Progenitor cell of endocrine pancreas (in vitro differentiated cells): ENCODE measurements at places on chromosomes 1 and 21.

- H3K4me1 ChIP-seq, result no peaks in the 10 kb centered on the region
- no peak overlapping the region for H3K27ac ChIP-seq
- no peak overlapping the region for H3K4me3 ChIP-seq
Observed at GRCh38 chr1:50832167-50832566, 127.9 kb downstream of the FAF1 start.

DNA sequence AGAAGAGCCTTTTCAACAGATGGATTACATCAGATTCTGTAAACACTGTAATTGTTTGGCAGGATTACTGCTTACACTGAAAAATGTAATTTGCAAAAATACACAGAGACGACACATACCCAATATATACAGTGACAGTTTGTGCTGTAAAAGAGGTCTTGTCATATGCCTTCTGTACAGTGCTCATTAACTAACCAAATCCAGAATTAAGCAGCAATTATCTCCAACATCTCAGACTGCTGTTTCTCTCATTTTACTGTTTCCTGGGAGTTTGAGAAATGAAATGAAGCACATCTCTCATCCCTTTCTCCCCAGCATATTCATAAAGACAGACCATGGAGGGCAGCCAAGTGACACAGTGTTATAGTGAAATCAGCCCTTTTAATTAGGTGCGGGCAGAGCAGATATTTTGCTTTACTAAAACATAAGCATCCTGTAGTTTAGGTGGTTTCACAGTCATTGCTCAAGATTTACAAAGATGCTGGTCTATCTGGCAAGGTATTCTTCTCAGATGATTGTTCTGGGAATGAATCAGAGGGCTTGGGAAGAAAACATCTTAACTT is 618.4 kb upstream of the USP24 start:
- H3K4me1 ChIP-seq, result peaks cover 2% of the 10 kb centered on the region
- H3K4me3 ChIP-seq, result no peak overlapping the region
- no peak overlapping the region for H3K27ac ChIP-seq
- H3K27me3 ChIP-seq, result no peaks in the 10 kb centered on the region
- no peaks in the 10 kb centered on the region for H3K36me3 ChIP-seq
- no peak for DNase-seq

GRCh38 chr1:41353744-41354143 is 7.5 kb upstream of the FOXO6 start:
- no peak overlapping the region for H3K27ac ChIP-seq
- no peaks in the 10 kb centered on the region for H3K36me3 ChIP-seq
- no peak for DNase-seq
- H3K4me1 ChIP-seq, result peaks cover 11% of the 10 kb centered on the region
- H3K27me3 ChIP-seq, result peaks cover 9% of the 10 kb centered on the region

GRCh38 chr21:42234041-42234440 is 15.1 kb downstream of the ABCG1 start:
- peaks cover 49% of the 10 kb centered on the region for H3K27me3 ChIP-seq
- H3K36me3 ChIP-seq, result no peaks in the 10 kb centered on the region
- peak overlapping the region; percentile 47 for H3K4me3 ChIP-seq
- H3K27ac ChIP-seq, result peak overlapping the region; percentile 82
